ENCODE measurements at places on chromosomes 2 and 18. TPM values are rescaled to one million over a fixed set of nuclear protein-coding genes. Genes with fewer than 3 reads are reported as not detected.

Gene CHRND
- total RNA-seq = not detected

Gene UGT1A6
- 6.3 TPM for total RNA-seq

Gene SERPINB5
- total RNA-seq = 0.14 TPM

Gene LYPD1
- 14.6 TPM for total RNA-seq

Gene MYO3B
- total RNA-seq = 0.23 TPM

Gene SNED1
- 40.9 TPM for total RNA-seq

Gene GPR75
- total RNA-seq = 2.2 TPM

Gene LYG2
- not detected for total RNA-seq

Gene GNLY
- total RNA-seq = 0.95 TPM

Gene PTPRN
- total RNA-seq = 0.60 TPM

GRCh38 chr2:204483608-204484081 lies 61.6 kb upstream of the PARD3B start:
- no peak for DNase-seq

- no peak for DNase-seq
Measured at GRCh38 chr2:198595721-198596120, 791.3 kb downstream of the PLCL1 start.

DNA sequence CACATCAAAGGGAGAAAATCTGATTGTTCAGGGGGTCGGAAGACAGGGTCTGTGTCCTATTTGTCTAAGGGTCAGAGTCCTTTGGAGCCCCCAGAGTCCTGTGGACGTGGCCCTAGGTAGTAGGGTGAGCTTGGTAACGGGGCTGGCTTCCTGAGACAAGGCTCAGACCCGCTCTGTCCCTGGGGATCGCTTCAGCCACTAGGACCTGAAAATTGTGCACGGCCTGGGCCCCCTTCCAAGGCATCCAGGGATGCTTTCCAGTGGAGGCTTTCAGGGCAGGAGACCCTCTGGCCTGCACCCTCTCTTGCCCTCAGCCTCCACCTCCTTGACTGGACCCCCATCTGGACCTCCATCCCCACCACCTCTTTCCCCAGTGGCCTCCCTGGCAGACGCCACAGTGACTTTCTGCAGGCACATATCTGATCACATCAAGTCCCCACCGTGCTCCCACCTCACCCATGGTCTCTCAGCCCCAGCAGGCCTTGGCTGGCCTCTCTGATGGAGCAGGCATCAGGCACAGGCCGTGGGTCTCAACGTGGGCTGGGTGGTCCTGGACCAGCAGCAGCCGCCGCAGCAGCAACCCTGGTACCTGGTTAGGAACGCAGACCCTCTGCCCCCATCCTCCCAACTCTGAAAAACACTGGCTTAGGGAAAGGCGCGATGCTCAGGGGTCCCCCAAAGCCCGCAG lies 3.8 kb downstream of the PROC start:
- no peak for DNase-seq

DNA sequence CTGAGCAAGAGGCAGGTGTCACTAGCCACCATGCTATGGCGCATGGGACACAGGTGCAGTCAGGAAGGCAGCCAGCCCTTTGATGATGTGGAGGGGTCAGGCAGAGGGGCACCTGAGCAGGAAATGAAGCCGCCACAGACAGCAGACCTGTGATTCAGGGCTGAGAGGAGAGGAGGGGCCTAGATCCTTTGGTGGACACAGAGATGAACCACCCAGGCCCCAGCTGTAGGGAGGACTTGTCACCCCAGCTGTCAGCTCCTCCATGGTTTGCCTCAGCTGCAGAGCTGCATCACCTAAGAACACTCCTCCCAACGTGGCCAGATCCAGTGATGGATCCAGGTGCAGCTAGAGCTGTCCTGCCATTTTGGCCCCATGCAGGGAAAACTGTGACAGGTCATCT lies 11.6 kb downstream of the ASB18 start:
- DNase-seq = no peak

DNA sequence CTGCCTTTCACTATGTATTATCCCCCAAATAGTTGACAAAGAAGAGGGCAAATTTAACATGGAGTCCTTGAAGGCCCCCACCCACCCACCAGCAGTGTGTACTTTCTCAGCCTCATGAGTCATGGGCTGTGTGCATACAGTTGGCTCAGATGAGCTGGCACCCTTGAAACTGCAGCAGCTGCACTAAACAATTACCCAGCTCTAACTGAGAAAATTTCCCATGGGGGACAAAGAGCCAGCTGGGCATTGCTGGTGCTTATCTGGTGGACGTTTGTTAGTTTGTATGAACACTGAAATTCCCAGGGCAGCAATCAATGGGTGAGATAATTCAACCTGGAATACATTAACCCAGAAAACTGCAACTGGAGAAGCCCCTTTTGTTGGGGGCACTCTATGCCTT lies 131.7 kb downstream of the GCA start:
- no peak for DNase-seq

DNA sequence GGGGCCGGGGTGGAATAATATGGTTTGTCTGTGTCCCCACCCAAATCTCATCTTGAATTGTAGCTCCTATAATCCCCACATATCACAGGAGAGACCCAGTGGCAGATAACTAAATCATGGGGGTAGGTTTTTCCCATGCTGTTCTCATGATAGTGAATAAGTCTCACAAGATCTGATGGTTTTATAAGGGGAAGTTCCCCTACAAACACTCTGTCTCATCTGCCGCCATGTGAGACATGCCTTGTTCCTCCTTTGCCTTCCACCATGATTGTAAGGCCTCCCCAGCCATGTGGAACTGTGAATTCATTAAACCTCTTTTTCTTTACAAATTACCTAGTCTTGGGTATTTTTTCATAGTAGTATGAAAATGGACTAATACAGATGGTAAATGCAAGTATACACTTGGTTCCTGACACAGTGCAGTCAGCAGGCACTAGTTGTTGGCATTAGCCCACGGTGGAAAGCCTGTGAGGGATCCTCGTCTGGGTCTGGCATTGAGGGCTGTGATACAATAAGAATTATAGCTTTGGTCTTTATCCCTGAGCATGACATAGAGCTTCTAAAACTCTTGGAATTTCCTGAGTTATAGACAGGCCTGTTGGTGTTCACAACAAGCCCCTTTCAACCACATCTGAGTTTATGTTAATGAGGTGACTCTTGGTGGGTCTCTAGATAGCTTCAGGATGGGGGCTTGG lies 135.8 kb downstream of the CABLES1 start:
- DNase-seq = no peak

GRCh38 chr2:15184491-15184890 lies 376.6 kb downstream of the NBAS start:
- no peak for DNase-seq

- DNase-seq = no peak
Measured at GRCh38 chr2:107607054-107607453, 219.6 kb upstream of the RGPD4 start.

DNA sequence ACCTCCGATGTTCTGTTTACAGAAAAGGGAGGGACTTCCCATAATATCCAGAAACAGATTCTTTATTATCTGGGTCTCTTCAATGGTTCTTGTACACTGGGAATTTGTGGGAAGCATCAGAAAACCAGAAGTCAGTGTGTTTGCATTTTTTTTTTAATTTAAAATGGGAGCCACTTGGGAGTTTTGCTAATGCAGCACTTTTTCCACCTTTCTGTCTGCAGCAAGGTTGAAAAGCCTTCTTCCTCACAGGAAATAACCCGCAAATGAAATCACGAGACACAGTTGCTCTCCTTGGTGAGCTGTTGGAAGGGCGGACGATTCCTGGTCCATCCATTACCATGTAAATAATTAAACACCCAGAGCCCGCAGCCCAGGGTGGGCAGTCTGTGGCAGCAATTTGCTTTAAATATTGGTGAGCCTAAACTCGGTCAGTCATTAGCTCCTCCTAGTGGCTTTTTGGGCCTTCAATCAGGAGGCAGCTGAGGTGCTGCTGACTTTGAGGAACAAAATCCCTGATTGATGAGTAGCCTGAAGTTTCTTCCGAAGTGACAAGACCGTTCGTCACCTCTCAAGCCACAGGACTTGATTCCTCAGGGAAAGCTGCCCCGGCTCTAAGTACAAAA lies 471.5 kb downstream of the EPHA4 start:
- no peak for DNase-seq

GRCh38 chr2:43898838-43899346 lies 60.1 kb downstream of the ABCG8 start:
- no peak for DNase-seq

Data from mucosa of gallbladder (tissue), 1 donor.